Suppressor macrophage (primary cell): ENCODE measurements at places on chromosomes 2 and 18.

DNA sequence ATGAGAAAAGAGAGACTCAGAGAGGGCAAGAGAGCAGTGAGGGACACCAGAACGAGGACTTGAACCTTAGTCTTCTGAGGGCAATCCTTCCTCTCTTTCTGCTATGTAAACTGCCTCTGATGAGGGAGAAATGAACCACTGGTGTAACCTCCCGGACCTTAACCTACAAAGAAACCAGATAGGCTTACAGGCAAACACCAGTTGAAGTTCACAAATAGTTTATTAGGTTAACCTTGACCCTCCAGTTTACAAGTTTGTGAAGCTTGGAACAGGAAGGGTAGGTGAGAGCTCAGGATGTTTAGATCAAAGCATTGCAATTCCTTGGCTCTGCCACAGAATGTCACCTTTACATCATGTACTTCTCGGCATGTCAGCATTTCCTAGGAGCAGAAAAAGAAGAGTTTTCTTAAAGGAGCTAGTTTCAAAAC lies 486.4 kb upstream of the SPRED2 start:
- DNase-seq: no peak

GRCh38 chr2:237208373-237209260 lies 122.9 kb downstream of the COPS8 start:
- DNase-seq: no peak

DNA sequence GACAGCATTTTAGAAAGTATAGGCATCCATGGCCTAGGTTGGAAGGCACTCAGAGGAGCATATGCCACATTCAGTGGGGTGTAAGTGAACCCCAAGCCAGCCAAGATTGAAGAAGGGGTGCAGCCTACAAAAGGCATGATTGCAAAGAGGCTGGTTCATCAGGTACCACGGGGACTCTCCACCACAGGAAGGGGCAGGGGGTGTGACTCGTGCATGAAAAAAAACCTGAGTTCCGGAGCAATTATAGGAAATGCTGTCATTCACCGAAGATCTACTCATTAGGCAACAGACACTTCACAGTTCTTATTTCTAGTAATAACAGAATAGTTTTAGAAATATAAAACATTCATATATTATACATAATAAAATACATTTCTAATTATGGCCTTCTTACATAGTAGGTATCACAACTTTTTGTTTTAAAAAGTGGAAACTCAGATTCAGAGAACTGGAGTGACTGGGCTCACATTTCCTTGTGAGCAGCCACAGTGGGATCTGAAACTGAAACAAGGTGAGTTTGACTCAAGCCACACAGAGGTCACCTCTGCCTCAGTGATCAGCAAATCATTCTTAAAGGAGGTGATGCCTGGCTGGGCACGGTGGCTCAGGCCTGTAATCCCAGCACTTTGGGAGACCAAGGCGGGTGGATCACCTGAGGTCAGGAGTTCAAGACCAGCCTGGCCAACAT lies 188.4 kb upstream of the GYPC start:
- DNase-seq: no peak

DNA sequence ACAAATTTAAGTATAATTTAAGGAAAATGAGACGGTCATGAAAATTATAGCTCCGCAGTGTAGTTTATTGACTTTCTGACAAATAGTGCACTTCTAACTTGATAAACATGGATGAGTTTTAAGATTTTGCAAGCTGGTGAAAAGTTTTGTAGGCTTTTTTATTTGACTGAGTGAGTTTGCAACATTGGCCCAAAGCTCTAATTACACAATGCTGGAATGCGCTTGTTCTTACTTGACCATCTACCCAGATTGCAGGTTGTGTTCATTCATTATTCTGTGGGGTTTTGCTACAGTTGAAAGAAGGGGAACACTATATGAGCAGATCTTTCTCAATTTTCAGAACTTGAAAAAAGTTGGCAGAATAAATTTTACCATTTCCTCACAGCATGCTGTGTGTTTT lies 13.5 kb downstream of the SPOPL start:
- DNase-seq: peak; percentile 10

DNA sequence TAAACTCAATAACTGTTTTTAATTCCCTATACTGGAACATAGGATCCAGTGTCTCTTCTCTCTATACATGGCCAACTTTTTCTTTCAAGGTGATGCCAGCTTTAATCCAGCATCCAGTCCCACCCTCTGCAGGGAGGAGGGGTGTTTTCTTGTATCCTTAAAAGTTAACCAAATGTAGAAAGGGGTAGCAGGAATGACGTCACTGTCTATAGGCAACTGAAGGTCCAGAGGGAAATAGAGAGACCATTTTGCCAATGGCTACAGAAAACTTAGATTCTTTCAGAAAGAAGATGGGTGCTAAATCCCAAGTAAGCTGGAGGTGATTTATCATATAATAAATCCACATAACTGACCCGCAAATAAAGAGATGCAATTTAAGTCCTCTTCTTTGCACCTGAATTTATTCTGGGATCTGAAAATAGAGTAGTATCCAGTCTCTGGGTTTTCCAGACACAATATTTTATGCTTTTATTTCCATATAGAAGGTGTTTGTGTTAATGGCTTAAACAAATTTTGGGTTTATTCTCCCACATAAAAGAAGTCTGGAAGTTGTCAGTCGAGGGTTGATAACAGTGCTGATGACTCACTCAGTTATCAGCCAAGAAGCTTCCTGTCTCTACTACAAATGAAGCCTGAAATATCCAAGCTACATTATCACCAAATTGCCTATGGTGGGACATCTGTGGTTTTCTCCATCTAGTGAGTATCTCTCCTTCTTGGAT lies 5.7 kb upstream of the DNER start:
- DNase-seq: no peak

- no peak for DNase-seq
Measured at GRCh38 chr2:77807531-77808215, 285.5 kb upstream of the LRRTM4 start.

DNA sequence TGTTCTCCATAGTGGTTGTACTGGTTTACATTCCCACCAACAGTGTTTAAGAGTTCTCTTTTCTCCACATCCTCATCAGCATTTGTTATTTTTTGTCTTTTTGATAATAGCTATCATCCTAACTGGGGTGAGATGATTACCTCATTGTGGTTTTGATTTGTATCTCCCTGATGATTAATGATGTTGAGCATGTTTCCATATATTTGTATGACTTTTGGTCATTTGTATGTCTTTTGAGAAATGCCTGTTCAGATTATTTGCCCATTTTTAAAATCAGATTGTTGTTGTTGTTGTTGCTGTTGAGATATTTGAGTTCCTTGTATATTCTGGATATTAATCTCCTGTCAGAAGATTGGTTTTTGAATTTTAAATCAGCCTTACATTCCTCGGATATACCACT lies 147.5 kb downstream of the NCOA1 start:
- no peak for DNase-seq

- no peak for DNase-seq
Measured at GRCh38 chr18:5891854-5892215, 3.5 kb downstream of the TMEM200C start.

- no peak for DNase-seq
Measured at GRCh38 chr2:149442346-149442745, 112.0 kb downstream of the LYPD6 start.

- peak; percentile 91 for DNase-seq
Measured at GRCh38 chr2:43269074-43269572, 42.7 kb upstream of the ZFP36L2 start.

DNA sequence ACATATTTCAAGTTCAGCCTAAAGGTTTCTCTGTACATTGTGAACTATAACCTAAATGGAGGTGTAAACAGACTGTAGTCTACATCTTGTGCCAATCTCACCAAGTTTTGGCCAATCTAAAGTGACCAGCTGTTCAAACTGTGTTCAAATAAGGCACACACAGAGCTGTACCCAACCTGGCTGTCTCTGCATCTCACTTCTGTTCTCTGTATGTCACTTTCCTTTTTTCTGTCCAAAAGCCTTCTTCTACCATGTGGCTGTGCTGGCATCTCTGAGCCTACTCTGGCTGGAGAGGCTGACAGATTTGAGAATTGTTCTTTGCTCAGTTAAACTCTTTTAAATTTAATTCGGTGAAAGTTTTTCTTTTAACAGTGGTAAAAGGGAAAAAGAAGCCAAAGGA lies 817.9 kb downstream of the SOCS6 start:
- DNase-seq: no peak

DNA sequence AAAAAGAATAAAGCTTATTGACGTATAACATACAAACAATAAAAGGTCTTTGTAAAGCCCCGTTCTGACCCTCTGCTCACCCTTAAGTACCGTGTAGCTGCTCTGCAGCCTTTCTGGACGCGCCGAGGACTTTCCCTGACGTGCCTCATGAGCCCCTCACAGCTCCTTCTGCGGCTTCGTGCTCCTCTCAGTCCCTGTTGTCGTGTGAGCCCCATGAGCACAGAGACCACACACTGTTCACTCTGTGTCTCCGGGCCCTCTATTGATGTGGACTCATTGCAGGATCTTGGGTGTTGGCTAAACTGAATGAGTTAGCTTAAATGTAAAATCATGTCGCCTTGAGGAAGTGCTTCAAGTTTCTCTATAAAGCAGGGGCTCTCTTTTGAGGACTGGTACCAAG lies 43.6 kb upstream of the INHBB start:
- no peak for DNase-seq

DNA sequence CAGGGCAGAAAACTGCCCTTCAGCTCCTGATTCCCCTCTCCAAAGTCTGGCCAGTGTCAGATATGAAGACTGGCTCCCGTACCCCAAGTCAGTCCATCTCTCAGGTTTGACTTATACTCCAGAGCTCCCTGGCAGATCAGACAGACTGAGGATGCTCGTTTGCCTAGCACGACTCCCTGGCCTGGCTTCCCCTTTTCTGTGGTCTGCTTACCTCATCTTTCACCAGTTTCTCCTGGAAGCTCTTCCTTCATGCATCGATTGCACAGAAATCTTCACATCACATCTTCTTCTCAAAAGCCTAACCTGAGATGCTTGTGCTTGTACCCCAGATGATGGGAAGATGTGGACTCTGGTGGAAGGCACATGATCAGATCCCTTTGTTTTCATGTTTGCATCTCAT lies 387.9 kb upstream of the POU3F3 start:
- DNase-seq: peak; percentile 49
